ENCODE measurements at places on chromosomes 1 and 21.

DNA sequence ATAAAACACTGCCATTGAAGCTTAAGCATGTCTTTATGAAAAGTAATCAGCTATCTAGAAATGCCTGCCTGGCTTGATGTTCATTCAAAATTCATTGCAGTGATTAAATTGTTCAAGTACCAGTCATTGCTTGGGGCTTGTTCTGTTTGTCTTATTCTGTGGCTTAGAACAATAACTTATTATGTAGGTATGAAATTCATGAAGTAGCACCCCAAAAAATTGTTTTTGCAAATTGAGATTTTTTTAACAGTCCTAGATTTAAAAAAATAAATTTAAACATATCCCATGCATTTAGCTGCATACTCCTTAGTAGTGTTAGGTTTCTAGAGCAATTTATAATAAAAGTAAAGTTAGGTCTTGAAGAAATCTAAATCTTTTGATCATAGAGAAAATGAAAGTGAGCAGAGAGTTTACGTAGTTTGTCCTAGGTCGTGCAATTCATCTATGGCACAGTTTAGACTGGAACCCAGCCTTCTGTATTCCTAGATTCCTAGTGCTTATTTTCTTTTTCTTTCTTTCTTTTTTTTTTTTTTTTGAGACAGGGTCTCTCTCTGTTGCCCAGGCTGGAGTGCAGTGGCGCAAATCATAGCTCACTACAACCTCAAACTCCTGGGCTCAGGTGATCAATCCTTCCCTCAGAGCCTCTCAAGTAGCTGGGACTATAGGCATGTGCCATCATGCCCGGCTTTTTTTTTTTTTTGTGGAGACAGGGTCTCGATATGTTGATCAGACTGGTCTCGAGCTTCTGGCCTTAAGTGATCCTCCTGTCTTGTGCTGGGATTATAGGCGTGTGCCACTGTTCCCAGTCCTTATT, 9.3 kb downstream of the MIER1 start:
- no peak for DNase-seq

DNA sequence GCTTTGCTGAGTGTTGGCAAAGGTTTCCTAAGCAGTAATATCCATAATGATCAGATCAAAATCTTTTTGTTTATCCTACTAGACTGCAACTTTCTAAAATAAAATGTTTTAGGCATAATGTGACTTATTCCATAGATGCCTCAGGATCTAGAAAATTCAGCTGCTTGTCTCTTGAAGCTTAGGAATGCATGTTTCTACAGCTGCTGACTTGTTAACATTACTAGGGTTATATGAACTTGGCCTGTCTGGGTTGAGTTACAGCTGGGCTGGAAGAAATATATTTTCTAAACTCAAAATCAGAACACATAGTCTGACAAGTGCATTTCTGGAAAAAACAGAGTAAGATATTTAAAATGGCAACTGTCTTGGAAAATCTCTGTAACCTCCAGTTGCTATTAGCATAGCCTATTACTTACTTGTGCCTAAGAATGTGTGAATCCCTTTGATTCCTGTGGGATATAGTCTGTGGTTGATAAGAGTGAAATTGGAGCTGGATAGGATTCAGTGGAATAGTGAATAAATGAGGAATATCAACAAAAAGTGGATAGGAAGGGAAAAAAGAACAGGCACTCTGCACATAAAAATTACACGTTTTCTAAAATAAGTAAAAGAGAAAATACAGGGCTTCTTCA, 61.2 kb downstream of the RGS4 start:
- DNase-seq = no peak

DNA sequence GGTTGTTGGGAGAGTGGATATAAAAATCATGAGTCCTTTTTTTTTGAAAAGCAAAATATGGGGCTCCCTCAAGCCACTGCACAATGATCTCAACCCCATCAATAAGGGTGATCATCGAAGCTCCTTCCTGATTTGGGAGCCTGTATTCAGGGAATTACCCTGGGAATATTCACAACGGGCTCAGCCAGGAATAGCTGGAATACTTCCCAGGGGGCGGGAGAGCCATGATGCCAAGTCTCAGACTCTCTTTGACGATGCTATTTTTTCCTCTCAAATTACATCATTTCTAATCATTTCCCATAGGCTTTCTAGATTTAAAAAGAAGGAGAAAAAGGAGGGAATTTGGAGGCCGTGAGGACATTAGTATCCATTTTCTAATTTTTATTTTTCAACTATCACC, 18.4 kb downstream of the OLIG1 start:
- DNase-seq = no peak

DNA sequence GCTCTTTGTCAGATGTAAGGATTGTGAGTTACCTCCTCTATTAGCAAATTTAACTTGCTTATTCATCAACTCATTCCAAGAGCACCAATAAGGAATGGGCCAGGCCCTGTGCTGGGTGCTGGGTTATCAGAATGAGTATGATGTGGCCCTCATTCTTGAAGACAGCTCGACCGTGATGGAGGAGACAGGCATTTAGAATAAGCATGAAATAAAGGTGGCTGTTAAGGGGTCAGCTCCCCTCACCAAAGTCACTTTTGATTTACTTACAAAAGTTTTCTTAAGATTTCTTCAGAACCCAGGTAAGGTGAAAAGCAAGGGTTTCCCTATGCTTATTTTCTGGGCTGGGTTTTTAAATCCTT, 15.3 kb upstream of the PADI1 start:
- DNase-seq = no peak

DNA sequence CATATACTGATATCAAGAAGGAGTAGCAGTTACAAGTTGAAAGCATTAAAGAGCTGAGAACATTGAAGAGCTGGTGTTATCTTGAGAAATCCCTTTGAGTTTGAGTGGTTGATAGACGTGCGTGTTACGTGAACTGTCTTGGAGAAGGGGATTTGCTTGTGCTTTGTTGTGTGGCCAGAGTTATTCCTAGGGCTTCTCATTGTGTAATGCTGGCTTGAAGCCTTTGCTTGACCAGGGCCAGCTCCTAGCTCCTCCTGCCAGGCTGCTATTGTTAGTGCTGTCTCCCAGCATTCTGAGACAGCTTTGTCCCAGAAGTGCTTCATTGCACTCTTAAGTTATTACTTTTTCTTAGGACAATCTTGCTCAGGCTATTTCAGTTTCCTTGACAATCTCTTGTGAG, 116.2 kb upstream of the KCNK2 start:
- DNase-seq = no peak

DNA sequence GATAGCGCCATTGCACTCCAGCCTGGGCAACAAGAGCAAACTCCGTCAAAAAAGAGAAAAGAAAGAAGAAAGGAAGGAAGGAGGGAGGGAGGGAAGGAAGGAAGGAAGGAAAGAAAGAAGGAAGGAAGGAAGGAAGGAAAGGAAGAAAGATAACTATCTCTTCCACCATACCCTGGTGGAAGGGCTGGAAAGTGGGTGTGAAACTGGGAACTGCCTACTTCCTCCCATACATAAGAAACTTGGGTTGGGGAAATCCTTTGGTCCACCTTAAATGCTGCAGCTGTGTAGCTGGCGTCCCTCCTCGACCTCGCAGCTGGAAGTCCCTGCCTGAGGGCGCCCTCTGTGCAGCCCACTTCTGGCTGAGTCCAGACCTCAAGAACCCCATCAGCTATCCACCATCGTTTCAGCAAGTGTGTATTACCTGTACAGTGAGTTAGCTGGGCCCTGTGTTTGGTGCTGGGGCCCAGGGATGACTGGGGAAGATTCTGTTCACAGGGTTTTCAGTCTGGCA, 4.6 kb upstream of the FAM167B start:
- DNase-seq = no peak

Data from Panc1 (cell line).